Brain (organoid and tissue), 16 donors: ENCODE measurements at places on chromosomes 6 and 20.
A peak's percentile ranks its signal among the peaks of the same experiment; 100 is the strongest.

DNA sequence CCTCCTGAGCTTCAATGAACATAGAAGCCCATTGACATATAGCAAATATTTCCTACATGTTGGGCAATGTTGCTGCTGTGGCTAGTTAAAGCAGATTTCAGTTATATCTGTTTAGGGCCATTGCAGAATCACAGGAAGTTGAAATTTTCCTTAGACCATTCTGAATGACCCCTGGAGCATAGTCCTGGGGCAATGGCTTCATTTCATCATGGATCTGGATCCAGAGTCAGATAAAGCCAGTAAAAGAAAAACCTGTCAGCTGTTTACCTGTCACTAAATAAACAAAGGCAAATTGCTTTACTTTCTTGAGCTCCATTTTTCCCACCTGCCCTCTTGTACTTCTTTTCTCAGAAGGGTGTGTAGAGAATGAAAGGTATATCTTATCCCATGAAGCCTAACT, 494.0 kb upstream of the MAP3K7 start:
- DNase-seq: no peak

DNA sequence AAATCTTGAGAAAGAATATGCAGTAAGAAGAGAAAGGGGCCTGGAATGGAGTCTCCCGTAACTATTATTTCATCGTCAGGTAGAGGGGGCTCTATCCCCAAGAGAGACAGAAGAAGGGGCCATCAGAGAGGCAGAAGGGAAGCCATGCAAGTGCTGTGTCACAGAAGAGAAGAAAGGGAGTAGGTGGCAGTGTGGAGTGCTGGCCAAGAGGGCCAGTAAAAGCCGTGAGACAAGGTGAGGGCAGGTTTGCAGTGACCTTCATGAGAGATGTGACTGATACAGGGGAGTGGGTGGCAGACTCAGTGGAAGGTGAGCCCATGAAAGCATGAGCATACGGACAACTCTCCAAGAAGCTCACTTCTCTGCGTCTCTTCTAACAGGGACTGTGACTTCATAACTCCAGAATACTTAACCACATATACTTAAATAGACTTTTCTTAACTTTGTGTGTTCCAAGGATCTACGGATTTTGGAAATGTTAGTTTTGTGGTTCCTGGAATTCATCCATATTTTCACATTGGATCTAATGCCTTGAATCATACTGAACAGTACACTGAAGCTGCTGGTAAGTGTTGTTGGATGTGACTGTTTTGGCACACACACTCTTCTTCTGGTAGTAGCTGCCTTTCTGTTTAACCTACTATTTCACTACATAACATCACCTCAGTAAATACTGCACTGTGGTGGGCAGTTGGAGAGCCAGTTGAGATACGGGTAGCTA, 15.6 kb downstream of the PM20D2 start:
- DNase-seq: no peak

DNA sequence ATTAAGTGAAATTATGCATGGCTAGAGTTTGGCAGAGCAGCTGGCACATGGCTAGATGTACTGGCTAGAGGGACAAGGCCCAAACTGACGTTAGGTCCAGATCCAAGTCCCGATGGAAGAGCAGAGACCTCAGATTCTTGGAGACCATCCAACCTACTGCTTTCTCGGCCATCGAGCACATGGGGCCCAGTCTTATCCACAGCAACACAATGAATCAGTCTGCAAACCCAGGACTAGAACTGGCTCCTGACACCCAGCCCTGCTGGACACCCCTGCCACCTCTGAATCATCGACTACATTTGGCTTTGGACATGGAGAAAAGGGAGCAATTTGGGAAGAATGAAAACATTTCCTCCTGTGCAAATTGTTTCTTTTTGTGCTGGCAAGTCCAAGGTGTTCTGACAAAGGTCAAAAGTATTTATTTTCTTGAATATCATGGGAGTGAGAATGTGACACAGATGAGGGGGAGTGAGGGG, 23.9 kb upstream of the YWHAB start:
- no peak for DNase-seq

- DNase-seq: no peak
These were observed 177.6 kb downstream of the JARID2 start for GRCh38 chr6:15423286-15423993.

GRCh38 chr6:169921853-169922824, 170.7 kb downstream of the ERMARD start:
- DNase-seq: peak; percentile 71

DNA sequence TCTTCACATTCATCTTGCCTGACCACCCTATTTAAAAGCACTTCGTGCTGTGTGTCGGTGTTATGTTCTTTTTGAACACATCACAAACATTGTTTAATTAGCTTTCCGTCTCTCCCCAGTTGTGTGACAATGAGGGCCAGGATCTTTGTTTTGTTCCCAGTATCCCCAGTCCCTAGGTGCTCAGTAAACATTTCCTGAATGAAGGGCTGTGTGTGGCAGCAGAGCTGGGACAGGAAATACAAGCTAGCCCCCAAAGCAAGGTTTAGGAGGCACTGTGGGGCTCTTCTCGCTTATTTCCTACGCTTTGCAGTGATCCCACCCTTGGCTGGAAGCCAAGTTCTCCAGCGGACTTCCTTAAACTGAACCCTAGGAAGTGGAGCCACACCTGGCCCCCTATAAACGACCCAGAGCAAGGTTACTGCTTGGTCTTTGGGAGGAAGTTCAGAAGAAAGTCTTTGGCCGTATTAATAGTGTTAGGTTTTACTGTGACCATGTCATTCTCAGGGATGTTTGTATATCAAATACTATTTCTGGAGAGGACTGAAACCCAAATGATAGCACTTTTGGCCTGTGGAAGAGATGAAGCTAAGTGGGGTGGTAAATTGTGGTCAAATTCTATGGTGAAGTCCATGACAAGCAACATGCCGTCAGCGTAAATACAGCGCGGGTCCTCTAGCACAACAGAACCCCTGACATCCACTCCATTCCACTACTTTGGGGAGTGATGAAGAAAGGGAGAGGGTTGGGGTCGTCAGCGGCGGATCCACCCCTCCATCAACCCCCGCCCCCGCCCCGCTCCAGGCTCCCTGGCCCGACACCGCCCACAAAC, 570 bp upstream of the FANCE start:
- no peak for DNase-seq

DNA sequence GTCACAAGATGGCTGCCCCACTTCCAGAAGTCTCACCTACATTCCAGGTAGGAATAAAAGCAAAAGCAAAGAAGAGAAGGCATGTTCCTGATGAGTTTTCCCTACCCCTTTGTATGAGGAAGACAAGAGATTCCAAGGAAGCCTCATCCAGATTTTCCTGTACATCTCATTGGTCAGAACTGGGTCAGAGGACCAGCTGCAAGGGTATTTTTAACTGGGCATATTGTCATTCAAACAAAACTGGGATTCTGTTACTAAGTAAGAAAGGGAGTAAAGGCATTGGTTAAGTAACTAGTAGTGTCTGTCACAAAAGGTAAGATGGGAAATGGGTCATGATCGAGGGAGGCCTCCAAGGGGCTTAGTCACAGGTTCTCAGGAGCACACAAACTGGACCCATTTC, 28.2 kb upstream of the RIMS4 start:
- DNase-seq: no peak

GRCh38 chr6:101402622-101403031, 9.1 kb downstream of the GRIK2 start:
- peak; percentile 70 for DNase-seq

DNA sequence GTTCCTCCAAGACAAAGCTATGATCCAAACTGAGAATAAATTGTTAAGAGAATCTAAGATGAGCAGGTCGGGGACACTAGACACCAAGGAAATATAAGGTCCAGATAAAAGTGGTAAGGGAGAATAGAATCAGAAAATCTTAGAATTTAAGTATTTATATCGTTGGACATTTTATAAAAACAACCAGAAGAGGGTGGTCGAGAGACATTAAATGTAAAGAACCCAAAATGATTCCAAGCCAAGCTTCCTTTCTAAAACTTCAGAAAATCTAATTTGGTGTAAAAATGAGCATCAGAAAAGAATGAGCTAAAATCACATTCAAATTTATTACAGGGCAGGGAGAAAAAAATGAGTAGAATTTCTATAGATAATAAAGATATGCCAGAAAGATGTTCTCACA, 97.8 kb upstream of the OGFRL1 start:
- DNase-seq: peak; percentile 52

GRCh38 chr6:10441004-10441654, 26.3 kb upstream of the TFAP2A start:
- no peak for DNase-seq

- DNase-seq: no peak
These were observed 46.8 kb downstream of the B4GALT5 start for GRCh38 chr20:49666911-49667310.

DNA sequence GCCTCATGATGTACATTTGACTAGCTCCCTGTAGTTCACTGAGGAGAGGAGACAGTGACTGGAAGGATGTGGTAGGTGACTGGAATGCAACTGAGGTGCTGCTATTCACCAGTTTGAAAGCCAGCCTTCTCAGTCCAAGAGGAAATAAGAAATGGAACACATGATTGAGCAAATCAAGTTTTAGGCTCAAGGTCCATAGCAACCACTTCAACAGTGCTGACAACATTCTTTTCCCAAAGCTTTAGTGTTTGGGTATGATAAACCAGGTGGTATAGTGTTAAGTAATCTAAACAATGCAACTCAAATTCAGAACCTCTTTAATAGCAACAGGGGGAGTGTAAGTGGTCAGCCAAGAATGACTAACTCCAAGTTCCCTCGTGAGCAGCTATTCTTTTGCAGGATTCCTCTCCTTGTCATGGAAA, 9.2 kb downstream of the ZHX3 start:
- no peak for DNase-seq

DNA sequence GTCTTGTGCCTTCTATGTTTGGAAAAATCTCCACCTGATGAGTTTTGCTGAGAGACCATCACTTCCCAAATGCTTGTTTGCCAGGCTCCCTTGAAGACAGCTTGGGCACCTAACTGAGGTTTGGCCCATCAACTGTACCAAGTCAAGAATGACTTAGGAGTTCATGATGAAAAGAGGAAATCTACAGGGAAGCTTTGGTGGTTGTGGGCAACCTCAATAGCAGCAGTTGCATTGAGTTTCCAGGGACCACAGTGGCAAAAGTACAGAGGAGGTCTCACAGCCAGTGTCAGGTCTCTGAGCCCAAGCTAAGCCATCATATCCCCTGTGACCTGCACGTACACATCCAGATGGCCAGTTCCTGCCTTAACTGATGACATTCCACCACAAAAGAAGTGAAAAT, 49.7 kb upstream of the PHACTR1 start:
- DNase-seq: no peak

DNA sequence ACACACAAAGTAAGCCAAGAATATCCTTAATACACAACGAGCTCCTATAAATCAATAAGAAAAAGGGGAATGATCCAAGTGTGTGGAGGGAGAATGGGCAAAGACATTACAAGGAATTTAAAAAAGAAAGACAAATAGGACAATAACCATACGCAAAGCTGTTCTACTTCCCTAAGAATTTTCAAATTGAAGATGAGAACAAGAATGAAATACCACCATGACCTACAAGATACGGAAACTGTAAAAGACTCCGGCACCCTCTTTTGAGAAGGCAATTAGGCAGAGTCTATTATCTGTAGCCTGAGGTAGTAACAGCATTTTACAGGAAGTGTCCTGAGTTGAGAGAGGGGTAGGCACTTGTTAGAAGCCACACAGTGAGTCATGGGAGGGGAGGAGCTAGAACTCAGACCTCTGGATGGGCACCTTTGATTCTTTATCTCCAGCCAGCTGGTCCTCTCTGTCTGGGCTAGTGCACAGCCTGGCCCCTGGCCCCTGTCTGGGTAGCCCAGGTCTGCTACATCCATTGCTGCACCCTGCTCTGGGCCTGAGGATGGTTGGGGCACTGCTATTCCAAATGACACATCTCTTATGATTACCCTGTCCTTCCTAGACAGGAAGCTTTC, 15.3 kb downstream of the RSPO4 start:
- no peak for DNase-seq

DNA sequence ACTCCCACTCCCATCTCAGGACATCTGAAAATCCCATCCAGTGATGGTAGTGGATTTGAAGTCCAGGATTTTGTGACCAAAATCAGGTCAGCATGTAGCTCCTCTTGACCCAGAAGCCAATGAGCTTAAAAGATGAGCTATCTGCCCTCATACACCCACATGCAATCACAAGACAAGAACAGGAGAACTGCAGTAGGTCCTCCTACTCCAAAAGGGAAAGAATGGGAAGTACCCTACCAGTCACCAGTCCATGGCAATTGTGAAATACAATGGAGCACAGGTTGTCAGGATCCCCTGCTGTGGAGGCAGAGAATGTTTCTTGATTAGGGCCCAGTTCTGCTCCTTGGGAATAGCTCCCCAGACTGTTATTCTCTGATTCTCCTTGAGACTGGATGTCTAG, 347.3 kb upstream of the CNR1 start:
- DNase-seq: no peak

DNA sequence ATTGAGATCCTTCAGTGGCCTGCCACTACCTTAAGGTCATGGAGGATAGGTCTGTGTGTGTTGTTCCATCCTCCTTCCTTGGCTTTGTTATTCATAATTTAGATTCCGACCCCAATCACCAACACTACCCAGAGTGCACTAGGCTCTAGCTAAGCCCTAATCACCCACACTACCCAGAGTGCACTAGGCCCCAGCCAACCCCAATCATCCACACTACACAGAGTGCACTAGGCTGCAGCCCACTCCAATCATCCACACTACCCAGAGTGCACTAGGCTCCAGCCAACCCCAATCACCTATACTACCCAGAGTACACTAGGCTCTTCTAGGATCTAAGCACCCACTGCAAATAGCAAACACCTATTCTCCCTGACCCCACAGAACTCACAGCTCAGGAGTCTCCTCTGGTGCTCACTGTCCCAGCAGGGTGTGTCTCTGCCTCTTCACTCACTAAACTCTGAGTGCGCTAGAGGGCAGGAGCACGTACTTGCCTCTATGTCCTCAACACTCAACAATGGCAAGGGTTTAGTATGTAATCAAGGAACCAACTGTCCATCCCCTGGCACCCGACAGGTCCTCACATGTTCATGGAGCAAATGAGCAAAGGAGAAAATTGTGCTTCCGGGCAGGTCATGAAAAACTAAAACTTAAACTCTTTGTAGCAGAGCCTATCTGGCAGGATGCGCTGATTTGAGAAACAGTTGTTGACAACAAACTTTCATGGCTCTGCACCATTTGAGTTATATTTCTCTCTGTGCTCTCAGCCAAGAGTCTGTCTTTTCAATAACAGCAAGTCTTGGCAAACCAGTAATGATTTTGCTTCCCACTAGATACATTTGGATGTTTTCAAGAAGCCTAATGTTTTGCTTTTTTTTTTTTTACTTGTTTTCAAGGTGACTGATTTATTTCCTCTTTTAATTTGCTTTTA, 54.3 kb downstream of the SLC22A23 start:
- no peak for DNase-seq
